Muscle of arm (tissue), 14 donors: ENCODE measurements at places on chromosomes 3 and 15. TPM values are rescaled to one million over a fixed set of nuclear protein-coding genes. Genes with fewer than 3 reads are reported as not detected.

DNA sequence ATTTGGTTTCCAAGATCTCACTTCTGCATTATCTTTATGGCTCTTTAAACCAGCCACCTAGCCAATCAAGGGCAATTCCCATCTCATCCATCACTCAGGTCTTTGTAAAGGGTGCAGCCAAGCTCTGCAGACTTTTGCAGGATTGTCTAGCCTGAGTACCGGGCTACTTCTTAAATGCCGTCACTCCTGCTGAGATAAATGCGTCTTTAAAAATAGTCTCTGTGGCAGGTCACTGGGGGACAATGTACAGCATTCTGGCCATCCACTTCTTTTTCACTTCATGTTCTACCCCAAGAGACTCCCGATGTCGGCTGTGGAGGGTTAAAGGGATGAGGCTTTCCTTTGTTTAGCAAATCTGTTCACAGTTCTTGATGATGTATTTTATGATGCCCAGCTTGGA, 194.7 kb downstream of the SV2B start:
- DNase-seq = no peak

DNA sequence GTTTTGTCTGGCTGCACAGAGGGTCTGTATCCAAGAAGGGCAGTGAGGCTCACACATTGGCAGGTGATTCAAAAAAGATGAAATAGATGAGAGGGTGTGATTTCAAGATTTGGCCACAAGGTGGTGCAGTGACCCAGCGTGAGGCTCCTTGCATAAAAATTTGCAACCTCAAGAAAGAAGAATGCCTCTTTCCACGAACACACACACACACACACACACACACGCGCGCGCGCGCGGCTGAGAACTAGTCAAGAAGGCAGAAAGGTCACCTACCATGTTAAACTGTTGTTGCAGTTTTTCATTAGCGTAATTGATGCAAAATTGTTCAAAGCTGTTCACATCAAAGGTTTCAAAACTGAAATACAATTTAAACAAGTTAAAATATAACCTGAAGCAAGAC, 39.2 kb downstream of the MYO5C start:
- DNase-seq = peak; percentile 87

GRCh38 chr3:58482917-58483636, 8.8 kb upstream of the KCTD6 start:
- DNase-seq = no peak

DNA sequence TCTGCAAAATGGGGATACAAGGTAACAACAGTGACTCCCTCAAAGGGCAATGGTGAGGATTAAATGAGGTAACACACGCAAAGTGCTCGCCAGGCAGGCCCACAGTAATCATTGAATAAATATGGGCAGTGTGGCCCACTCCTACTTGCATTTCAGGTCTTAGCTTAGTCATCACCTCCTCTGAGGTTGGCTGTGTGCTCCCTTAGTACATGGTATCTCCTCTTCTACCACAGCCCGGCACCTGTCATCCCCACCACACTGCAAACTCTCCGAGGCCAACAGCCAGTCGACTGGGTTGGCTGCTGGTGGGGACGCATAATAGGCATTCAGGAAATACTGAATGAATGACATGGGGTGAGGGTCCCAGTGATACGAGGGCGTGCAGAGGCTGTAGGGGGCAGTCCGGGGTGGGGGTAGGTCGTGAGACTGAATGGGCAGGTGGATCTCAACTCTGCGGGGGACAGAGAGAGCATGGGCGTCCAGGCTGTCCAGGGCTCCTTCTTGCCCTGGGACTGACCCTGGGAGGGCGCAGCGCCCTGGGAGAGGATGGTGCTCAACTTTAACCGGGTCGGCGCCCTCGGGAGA, 375 bp upstream of the MYZAP start:
- no peak for DNase-seq

DNA sequence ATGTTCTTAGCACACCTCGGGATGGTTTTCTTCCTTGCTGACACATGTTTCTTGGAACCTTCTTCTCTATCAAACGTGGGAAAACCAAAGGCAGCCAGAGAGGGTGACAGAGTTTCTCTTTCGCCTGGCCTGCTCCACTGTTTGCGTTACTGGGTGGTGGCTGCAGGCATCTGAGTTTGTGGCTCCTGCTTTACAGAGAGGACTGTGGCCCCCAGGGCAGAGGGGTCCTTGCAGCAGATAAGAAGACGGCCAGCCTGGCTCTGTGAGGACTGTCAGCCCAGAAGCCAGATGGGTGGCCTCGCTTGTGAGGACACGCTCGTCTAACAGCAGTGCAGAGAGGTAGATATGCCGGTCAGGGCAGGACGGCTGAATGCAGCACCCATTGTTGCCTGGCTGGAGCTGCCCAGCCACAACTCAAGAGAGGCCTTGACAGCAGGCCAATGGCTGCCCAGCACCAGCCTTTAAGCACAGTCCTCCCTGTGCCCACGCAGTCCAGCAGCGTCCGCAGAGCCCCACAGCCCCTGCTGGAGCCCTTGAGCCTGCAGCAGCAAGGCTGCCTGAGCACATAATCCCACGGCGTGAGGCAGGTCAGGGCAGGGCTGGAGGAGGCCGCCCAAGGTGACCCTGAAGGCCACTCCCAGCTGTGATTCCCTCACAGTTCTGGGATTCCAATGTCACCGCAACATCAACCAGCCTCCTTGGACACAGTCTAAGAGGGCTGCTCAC, 15.0 kb upstream of the SPTBN5 start:
- no peak for DNase-seq

GRCh38 chr15:31280046-31280830, 46.4 kb upstream of the KLF13 start:
- DNase-seq = no peak

DNA sequence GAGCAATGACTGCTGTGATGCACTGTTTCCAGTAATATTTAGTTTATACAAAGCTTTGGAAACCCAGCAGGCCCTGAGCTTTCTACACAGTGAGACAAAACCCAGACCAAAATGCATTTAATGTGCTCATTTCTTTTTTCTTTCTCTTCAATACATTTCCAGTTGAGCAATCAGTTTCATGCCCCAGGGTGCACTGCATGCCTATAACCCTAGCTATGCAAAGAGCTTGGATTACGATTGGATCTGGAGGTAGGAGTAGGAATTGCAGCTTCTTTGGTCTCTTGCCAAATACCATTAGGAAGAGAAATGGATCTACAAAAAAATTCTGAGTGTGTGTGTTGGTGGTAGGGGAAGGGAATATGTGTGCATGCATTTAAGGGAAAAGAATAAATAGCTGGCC, 1001.4 kb downstream of the SQOR start:
- no peak for DNase-seq

- DNase-seq = no peak
Measured at GRCh38 chr15:70420948-70421482, 323.3 kb upstream of the TLE3 start.

DNA sequence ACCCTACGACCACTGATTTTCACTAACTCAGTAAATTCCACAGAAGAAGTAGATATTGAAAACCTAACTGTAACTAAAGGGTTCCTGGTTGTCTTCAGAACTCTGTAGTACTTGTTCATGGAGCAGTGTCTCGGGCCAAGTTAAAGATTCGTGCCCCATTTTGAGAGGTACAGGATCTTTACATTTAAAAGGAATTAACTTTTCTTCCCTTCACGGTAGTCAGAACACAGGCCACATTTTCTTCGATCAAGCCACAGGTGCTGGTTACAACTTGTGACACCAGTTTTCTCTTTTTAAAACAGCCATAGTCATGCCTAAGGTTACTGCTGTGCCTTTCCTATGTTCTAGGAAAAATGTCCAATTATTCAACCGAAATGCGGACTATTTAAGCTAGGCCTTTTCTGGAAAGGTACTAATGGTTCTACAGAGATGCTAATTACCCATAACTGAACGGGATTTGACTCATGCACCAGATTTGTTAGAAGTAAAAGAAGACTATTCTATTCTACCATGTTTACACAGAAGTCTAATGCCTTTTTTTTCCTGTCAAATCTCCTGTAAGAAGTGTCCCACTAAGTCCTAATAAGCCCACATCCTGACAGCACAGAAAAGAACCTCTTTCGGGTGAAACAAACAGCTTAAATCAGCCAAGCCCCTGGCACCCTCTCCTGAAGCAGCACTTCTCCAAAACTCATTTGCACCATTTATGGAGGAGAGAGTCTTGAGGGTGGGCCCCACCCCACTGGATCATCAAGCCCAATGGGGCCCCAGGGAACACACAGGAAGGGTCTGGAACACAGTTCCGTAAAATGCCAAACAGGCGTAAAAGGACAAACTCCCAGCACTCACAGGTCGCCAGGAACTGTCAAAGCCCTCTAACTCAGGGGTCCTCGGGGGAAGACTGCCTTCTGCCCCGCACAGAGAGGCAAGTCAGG, 1.9 kb downstream of the LRIG1 start:
- DNase-seq = no peak

DNA sequence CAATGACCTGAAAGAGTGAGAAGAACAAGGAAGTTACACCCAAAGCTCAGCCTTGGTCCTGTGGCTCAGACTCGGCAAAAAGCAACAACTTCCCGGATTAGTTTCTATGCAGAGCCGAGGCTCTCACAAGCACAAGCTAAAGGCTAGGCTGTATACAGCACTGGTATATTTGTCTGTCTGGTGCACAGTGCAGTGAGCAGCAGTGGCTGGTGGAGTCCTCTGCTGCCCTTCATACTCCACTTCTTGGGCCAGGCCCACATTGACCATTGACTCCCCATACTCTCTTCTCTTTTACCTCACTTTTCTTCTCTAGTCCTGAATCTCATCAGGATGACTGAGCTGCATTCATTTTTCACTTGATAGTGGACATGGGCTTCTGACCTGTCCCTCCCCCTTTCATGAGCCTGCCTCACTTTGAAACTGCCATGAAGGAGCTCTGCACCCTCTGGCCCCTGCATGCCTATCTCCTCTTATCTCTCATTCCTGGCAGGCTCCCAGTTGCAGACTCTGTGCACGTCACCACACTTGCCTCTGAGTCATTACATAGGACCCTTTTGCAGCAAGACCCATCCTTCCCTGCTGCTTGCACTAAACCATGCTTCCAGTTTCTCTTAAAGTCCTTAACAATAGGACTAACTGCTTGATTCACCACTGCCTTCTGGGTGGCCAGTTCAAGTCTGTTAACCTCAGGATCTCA, 379.3 kb downstream of the NTRK3 start:
- DNase-seq = no peak

The MEIS2 gene
- 6.3 TPM for polyA plus RNA-seq
